Activated T-helper 17 cell treated with anti-CD3 and anti-CD28 coated beads, Interleukin-2, amount 50 U/mL, for 72 hours (primary cell): ENCODE measurements at places on chromosomes 3 and 15.

DNA sequence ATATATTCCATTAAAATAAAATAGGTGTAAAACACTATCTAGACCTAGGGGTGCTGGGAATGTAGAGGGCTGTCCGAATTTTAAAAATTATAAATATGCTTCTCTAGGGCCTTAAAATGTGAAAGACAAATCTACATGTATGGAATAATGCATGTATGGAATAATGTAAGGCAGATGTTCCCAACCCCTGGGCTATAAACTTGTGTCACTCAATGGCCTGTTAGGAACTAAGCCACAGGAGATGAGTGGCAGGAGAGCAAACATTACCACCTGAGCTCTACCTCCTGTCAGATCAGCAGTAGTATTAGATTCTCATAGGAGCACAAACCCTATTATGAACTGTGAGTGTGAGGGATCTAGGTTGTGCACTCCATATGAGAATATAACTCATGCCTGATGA is 482.6 kb upstream of the TGFBR2 start:
- no peak for ATAC-seq

DNA sequence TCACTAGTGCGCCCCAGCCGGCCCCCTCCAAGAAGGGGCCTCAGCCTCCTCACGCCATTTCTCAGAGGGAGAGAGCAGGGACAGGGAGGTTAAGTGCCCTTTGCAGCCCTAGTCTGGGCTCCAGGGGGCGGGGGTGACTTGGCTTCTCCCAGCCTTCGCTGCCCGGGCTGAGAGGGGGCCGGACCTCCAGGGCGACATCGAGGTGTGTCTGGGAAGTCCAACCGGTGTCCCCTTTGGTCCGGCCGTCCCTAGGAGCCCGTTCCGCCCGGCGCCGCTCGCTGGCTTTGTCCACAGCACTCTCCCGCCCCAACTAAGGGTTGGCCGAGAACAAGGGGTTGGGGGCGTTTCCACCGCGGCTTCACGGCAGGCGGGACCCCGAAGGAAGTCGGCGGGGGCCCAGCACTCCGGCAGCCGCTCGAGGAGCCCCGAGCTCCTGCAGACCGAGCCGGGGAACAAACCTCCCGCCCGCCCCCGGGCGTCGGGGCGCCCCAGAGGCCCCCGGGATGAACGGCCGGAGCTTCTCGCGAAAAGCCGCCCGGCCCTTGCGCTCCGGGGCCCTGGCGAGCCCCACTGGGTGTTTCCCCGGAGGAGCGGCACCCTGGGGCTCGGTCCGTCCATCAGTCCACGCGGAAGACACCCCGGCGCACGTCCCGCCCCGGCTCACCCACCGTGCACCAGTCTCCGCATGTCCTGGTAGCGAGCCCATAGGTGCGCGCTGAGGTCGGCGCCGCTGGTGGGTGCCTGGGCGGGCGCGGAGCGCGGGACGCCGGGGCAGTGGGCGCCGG is 627 bp downstream of the NT5DC2 start:
- no peak for ATAC-seq

DNA sequence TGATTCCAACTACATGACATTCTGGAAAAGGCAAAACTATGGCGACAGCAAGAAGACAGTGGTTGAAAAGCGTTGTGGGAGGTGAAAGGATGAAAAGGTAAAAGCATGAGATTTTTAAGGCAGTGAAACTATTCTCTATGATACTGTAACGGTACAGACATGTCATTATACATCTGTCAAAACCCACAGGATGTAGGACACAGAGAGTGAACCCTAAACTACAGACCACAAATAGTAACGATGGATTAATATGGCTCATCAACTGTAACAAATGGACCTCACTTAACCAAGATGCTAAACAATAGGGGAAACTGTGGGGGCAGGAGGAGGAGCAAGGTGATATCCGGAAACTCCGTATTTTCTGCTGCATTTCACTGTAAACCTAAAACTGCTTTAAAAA is 39.1 kb downstream of the MYO9A start:
- peak; percentile 78 for ATAC-seq

DNA sequence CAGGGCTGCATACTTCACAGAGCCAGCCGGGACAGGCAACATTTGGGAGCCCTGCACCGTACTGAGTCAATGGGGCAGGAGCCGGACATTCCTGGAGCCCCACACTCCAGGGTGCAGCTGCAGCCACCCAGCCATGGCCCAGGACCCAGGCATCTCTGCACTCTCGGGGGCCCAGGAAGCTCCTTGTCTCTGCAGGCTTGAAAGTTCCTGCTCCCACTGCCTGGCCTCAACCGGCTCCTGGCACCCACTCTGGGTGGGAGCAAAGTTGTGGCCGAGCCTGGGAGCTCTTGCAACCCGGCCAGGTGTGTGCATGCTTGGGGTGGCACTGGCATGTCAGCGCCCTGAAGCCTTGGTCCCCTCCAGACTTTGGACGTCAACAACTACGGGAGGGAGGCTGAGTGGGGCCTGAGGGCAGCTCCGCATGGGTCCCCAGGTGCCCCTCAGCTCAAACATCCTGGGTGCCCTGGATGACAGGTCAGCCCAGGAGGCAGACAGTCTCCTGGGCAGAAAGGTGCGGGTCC is 833.5 kb upstream of the CADM2 start:
- no peak for ATAC-seq

- ATAC-seq, result no peak
Measured at GRCh38 chr3:135228201-135228600, 433.1 kb downstream of the EPHB1 start.

GRCh38 chr15:78429477-78429876 is 8.5 kb upstream of the IREB2 start:
- no peak for ATAC-seq

GRCh38 chr3:78148986-78149717 is 1109.3 kb downstream of the ROBO2 start:
- no peak for ATAC-seq

DNA sequence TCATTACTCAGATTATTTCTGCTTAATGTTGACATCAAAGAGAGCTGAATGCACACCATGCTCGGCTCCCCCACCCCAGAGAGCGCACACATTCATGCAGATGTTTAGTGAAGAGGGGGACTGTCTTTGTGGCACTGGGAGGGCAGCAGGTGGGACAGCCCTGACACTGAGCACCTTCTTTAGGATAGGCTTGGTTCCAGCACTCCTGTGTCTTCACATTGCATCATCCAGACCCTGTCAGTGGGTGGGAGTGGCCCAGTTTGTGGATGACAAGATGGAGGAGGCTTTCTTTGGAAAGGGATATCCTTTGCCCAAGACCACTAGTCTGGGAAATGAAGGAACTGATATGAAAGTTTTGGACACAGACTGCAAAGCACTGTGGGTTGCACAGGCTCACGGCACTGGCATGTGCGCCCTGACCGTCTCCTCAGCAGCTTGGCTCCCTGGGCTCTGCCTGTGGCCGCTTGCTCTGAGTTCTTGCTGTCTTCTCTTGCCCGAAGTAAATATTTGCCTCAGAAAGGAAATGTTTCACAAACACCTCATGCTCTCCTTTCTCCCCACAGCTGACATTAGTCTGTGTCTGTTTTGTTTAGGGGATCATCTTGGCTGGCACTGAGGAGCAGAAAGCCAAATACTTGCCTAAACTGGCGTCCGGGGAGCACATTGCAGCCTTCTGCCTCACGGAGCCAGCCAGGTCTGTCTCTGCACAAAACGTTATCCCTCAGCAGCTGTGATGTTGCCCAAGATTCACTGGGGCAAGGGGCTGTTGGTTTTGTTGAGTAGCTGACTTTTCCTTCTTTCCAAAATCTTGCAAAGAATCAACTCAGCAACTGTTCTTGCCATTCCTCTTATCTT is 16.6 kb downstream of the ACAD9 start:
- ATAC-seq, result no peak

DNA sequence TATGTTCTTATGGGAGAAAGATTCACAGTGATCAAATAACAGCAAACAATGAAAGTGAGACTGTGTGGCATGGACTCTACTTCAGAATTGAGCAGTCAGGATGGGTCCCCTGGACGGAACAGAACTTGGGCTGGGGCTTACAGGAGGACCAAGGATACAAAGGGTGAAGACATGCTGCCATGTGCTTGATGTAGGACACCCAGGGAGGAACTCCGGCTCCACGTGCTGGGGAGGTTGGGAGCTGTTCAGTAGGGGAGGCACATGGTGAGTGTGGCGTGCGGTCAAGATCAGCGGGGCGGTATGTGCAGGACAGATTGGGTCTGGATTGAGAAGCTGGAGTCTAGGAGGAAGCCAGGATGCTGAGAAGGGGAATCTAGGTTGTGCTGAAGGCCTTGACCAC is 32.6 kb downstream of the PPCDC start:
- no peak for ATAC-seq

- no peak for ATAC-seq
Measured at GRCh38 chr3:3801494-3801841, 2.2 kb downstream of the LRRN1 start.

GRCh38 chr3:112078125-112079083 is 7.8 kb upstream of the C3orf52 start:
- ATAC-seq, result no peak

GRCh38 chr15:68228971-68229385 is 550 bp downstream of the CLN6 start:
- peak; percentile 1 for ATAC-seq
